ENCODE measurements at places on chromosomes 2 and 18. TPM values are rescaled to one million over a fixed set of nuclear protein-coding genes. Genes with fewer than 3 reads are reported as not detected.

Gene BCL2
- total RNA-seq: 0.54 TPM

GRCh38 chr2:79447463-79447862 is 65.4 kb upstream of the CTNNA2 start:
- DNase-seq: no peak

DNA sequence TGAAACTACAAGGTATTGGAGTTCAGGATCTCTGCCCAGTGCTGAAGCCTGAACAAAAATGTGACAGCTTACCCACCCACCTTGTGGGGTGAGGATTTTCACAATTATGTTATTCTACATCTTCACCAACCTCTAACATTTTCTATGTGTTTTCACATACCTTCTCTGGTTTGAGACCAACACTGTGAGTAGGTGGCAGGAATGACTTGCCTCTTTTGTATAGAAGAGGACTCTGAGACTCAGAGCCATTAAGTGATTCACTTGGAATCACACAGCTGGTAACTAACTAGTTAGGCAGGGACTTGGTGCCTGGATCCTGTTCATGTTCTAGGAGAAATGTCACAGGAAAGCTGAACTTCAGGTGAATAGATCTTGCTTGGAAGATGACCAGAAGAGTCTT is 14.8 kb upstream of the SRBD1 start:
- no peak for DNase-seq

DNA sequence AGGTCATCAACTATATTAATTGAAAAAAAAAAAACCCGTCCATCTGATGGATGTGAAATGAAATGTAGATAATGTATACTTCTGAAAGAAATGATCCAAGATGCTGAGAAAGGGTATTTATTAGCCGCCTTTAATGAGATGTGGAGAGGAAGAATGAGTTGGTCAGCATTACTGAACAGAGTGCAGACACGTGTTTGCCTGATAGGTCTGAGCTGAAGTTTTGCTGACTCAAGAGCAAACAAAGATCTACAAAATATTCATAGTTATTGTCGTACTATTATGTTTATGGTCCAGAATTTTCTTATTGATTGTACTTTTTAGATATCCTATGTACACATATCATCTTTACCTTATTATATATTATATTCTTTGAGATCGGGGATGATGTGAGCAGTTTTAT is 235.3 kb downstream of the RDH14 start:
- no peak for DNase-seq

Gene TMEM247
- not detected for total RNA-seq

Gene TEKT4
- total RNA-seq: not detected

GRCh38 chr18:12783524-12783923 is 80.7 kb downstream of the PSMG2 start:
- DNase-seq: no peak

DNA sequence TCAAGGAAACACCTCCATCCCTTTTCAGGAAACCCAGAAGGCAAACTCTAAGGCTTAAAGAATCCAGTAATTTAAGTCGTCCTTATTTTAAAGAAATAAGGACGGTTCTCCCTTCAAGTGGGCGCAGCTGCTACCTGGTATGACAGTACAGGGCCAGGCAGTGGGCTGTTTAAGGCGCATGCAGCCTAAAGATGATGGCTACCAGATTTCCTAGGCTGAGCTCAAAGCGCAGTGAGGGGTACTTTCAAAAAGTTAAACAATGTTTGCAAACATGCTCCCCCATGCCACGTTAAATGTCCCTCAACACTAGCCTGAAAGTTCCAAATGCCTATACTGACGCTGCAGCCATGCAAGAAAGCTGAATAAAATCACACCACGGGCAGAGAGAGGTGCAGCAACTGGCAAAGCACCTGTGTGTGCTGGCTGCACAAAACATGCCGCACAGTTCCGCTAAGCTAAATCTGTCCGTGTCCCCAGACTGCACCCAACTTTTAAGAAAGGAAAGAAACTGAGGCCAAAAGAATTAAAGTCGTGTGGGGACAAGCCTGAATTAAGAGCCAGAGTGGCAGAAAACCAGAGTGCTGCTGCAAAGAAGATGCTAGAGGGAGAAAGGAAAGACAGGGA is 583 bp downstream of the HIBCH start:
- DNase-seq: peak; percentile 12

GRCh38 chr18:69590150-69590549 is 189.5 kb downstream of the DOK6 start:
- DNase-seq: peak; percentile 11

DNA sequence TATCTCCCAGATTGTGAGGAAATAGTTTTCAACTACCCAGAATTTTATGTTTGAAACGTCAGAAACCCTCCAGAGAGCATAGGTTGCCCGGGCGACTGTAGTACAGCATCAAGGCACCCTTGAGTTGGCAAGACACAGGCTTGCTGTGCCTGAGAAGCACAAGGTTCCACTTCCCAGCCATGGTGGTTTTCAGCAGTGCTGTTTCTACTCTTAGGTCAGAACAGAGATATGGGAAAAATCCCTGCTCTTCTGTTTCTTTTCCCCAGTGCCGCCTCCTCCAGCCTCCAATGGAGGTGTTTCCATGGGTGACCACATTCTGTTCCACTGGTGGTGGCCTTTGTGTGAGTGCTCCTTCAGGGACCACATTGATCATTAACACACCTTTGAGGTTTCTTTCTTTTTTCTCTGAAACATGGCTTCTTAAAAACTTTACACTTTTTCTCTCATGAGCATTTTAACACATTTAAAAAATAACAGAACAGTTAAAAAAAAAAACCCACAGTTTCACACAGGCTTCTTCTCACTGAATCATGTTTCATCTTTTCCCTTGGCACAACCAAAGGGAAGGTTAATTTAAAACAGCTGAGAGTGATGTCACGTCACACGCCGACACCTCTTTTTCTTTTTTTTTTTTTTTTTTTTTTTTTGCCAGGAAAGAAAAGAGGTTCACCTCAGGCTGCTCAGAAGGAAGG is 229.3 kb upstream of the HDAC4 start:
- DNase-seq: no peak

Gene EPB41L3
- total RNA-seq: 90.5 TPM

- DNase-seq: no peak
Observed at GRCh38 chr18:21739604-21740537, 721 bp upstream of the MIB1 start.

DNA sequence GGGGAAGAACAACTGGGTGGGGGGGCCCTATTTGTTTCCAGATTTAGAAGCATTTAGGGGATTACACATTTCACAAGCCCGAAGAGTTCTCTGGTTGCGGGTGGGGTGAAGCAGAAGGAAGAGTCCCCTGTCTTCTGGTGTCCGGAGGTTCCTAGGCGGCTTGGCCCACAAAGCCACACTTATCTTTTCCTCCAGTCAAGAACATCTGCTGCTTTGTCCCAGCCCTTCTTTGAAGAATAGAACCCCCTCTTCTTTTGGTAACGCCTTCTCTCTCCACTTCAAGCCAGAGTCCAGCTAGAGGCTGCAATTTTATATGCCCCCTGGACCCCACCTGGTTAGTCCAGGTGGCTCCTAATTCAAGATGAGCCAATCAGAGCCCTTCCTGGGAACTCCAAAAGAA is 15.8 kb downstream of the BOLA3 start:
- DNase-seq: no peak

- DNase-seq: no peak
Observed at GRCh38 chr2:40955042-40955441, 503.2 kb upstream of the SLC8A1 start.

GRCh38 chr2:29295845-29296244 is 180.6 kb downstream of the CLIP4 start:
- DNase-seq: peak; percentile 26

Gene ARMC9
- total RNA-seq: 46.6 TPM

GRCh38 chr18:22705328-22705727 is 227.8 kb upstream of the RBBP8 start:
- peak; percentile 91 for DNase-seq

Gene GDF7
- under 0.01 TPM for total RNA-seq

DNA sequence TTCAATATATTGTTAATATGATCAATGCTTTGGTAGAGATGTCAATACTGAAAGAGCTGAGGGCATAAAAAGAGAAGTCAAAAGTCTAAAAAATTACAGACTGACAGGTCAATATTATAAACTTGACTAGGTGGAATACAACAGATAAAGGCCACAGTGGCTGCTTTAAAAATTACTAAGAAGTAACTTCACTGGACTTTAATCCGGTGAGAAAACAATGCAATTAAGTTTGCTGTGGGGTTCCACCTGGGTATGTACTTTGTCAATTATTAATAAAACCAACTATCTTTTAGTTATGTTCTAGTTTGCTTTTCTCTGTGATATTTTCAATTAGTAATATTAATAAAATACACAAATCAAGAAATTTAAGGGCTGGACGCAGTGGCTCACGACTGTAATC is 44.7 kb downstream of the RAPH1 start:
- no peak for DNase-seq

Gene COL5A2
- 257 TPM for total RNA-seq

Gene DSG1
- not detected for total RNA-seq

Gene LIMS1
- total RNA-seq: 131 TPM

GRCh38 chr2:24269265-24269664 is 91.1 kb downstream of the ITSN2 start:
- peak; percentile 26 for DNase-seq

GRCh38 chr2:190781604-190782198 is 98.9 kb upstream of the GLS start:
- DNase-seq: peak; percentile 76

- DNase-seq: peak; percentile 69
Observed at GRCh38 chr18:49647496-49648168, 85.8 kb downstream of the LIPG start.

- DNase-seq: no peak
Observed at GRCh38 chr2:11027195-11027594, 115.5 kb downstream of the KCNF1 start.

GRCh38 chr2:54392555-54393324 is 63.4 kb upstream of the SPTBN1 start:
- no peak for DNase-seq

DNA sequence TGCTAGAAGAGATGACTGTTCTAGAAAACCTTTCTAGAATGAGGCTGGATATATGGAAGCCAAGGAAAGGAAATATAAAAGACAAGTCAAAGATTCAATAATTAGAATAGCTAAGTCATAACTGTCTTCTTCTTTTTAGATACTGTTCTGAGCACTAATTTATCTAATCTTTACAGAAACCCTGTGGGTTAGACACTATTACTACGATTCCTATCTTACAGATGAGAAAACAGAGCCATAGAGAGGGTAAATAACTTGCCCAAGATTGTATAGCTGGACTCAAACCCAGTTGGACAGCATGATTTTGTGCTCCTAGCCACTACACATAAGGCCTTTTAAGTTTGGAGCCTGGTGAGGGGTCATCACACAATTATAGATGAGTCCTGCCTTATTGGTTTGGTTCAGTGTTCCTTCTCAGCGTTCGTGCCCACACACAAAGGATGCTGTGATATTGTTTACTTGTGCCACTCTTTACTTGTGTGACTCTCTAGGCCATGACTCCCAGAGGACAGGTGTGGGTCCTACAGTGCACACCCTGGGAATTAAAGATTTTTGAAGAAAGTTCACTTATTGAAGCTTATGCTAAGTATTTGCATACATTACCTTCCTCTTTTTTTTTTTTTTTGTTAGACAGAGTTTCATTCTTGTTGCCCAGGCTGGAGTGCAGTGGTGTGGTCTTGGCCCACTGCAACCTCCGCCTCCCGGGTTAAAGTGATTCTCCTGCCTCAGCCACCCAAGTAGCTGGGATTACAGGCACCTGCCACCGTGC is 153.7 kb downstream of the PRKCE start:
- no peak for DNase-seq

GRCh38 chr2:239588451-239589269 is 187.8 kb upstream of the HDAC4 start:
- no peak for DNase-seq

DNA sequence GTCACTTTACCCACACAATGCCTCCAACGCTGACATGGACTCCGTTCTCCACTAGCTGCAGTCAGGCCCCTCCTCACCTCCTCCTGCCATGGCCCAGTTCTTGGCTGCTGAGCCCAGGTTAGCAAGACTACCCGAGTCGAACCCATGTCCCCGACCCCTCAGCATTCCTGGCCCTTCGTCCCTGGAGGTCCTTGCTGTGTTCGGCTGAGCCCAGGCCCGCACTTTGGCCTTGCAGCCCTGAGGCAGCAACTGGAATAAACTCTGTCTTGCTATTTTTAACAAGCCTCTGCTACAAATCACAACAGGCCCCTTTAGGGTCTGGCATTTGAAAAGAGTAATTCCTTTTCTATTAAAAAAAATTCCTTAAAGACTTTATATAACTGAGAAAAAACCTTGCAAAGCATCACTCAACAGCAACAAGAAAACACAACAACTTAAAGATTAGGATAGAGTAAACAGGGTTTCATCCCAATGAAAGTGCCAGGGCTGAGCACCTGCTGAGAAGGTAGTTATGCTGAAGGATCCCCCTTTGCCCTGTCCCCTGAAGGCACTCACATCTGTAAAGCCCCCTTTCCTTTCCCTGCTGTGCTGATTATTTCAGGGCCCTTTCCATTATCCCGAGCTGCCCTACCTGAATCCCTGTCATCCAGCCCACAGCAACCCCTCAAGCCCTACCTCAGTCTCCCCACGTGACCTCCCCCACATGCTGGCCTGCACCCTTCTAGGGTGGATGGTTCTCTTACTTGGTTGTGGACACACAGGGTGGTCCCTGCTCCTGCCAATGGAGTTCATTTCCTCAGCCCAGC is 120.0 kb upstream of the SNTG2 start:
- no peak for DNase-seq

GRCh38 chr18:37065254-37065653 is 236.3 kb downstream of the KIAA1328 start:
- no peak for DNase-seq

Gene UCN
- not detected for total RNA-seq

- peak; percentile 91 for DNase-seq
Observed at GRCh38 chr2:65264821-65265670, 37.4 kb downstream of the ACTR2 start.

- no peak for DNase-seq
Observed at GRCh38 chr2:164485541-164485940, 135.7 kb downstream of the GRB14 start.

DNA sequence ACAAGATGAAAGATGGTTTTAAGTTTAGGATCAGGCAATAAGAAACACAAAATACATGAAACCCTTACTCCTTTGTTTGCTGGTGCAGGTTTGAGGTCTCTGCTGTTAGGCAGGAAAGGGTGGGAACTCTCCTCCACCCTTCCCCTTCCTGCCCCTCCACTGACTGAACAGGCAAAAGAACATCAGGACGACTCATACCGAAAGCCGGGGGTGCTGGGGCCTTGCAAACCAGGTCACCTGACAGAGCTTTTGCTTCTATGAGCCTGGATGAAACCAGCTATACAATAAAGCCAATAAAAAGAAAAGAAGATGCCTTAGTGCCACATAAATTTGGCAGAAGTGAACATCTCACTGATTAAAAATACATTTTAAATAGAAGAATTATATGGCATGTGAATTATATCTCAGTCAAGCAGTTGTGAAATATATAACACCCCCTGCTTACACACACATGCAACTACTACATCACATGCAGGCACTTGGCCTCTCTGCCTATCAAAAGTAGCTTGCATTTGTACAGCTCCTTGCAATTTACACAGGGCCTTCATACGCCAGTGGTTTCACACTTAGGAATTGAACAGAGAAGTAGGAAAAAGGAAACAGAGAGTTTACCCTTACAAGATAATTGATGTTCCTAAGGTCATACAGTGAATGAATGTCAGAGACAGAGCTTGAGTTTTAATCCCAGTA is 215.1 kb upstream of the TRIB2 start:
- DNase-seq: peak; percentile 32

All from IMR-90 (cell line).